ENCODE measurements at places on chromosomes 4 and X.

DNA sequence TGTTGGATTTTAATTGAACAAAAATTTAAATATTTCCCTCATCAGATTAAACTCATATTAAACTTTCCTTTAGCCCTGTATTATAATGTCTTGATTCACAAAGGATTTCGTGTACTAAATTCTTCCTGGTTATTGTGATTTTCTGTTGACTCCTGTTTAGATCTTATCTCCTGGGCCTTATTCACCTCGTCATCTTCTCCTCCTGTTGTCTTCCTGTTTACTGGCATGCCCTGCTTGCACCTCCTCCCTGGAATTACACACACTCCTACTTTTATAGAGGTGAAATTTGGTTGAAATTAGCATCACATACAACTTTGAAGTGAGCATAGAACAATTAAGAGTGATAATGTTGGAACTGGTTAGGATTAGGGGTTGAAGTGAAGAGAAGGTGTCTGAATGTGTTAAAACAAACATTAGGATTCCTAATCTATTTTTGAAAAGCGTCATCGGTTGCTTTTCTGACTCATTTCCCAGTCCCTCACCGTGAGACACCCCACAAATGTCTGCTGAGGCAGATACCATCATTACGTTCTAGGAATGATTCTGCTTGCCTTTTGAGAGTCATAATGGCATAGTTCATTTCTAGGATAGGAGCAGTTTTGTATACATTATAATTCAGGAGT is 32.5 kb downstream of the TLL1 start:
- no peak for DNase-seq

GRCh38 chr4:185523862-185524261 is 11.4 kb downstream of the PDLIM3 start:
- DNase-seq, result no peak

DNA sequence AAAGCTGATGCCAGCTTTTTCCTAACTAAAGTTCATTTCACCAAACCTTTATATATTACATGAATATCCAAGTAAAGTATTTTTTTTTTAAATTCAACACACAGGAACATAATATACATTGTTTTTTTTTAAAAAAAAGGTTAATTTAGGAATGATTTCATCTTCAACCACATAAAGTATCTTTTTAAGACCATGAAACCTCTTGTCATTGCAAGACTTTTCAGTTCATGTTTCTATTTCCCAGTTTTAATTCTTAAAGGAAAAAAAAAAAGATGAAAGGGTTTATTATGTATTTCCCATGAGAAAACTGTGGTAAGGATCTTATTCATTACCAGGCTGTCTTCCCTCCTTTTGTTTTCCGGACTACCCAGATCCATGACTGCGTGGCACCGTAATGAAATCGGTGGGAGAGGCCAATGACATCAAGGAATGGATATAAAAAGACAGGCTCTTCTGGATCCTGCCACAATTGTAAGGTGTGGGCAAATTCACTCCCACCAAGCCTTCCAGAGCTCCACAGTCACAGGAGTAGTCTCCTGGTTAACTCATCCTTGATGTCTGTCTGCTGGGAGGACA is 84.7 kb upstream of the CBR4 start:
- no peak for DNase-seq

- no peak for DNase-seq
Measured at GRCh38 chrX:151902813-151903591, 9.7 kb upstream of the MAGEA4 start.

GRCh38 chrX:100274916-100275315 is 135.2 kb downstream of the PCDH19 start:
- DNase-seq, result no peak

DNA sequence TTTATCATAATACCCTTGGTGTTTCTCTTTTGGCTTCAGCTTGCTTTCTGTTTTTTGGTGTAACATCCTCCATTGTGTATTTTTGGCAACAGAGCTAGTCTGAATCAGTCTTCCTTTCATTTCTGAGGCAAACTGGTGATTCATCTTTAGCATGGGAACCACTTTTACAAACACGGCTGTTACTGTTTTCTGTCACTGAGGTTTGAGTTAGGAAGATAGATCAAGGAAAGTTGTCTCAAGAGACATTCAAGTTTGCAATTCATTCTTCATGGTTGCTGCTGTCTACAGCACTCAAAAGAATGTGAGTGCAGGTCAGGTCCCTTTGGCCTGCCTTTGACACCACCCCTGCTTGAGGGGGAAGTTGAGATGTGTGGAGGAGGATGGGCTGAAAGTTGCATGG is 36.3 kb downstream of the IL21 start:
- DNase-seq, result no peak

DNA sequence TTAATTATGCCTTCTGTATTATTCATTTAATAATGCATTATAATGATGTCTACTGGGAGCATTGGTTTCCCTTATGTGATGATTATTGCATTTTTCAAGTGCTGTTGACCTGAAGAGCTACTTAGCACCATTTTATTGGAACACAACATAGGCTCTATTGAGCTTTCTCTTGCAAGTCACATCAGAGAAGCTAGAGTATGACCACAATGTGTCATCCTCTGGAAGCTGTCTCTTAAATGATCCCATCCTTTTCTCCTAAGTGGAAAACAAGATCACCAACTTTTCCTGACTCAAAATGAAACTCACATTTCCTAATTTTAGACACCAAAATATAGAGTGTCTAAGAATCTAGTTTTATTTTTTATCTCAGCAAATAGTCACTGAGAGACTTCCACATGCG is 1451.9 kb downstream of the PCDH7 start:
- DNase-seq, result no peak

DNA sequence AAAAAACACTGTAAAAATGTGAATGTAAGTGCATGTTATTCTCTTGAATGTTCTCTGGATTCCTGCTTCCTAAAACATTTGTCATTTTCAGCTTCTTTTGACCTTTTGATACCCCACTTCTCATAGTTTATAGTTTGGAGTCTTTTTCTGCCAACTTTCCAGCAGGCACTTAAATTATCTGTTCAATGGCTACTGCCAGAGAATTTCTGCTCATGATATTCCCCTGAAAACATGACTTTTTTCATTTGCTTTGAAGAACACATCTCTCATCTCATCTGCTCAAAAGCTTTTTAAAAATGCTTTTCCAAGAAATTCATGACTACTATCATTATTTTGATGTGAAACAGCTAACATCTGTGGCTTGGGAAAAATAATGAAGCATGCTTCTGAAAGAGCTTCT is 269.7 kb upstream of the PCDH7 start:
- DNase-seq, result no peak

Measured in activated CD4-positive, CD25-positive, alpha-beta regulatory T cell treated with anti-CD3 and anti-CD28 coated beads, Interleukin-2, amount 50 U/mL, for 16 hours (primary cell).